ENCODE measurements at places on chromosomes 2 and 18.

- DNase-seq: no peak
Observed at GRCh38 chr2:172869861-172870260, 134.2 kb downstream of the RAPGEF4 start.

GRCh38 chr2:88090446-88091283 is 23.0 kb downstream of the SMYD1 start:
- DNase-seq: no peak

DNA sequence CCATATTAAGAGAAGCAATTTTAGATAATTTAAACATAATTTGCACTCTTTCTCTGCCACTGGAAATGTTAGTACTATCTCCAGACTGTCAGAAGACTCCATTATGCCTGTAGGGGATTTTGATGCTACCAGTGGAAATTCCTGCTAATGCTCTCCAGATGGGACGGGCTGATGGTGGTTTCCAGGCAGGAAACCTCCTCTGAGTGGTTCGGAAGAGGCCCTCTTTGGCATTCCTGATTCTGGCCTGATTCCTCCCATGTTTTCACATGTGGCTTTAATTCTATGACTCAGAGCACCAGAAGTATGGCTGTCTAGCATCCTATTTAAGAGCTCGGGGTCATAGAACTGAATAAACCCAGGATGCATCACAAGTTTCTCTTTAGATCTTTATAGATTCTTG is 70.9 kb upstream of the ST6GAL2 start:
- DNase-seq: no peak

DNA sequence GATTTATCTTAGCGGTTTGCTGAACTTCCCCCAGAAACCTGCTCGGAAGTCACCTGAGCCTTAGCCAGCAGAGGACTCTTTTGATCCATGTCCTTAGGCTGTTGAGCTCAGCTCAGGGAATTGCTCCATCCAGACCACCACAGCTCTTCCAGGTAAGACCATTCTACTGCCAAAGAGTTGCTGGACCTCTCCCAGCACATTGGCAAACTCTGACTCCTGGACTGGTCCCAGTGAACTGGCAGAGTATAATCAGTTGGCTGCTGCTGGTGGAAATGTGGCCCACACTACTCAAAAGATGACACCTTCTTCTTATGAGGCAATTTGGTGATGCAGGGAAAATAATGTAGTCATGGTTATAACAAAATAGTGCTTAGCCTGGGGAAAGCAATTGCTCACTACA is 308.8 kb upstream of the FIGN start:
- no peak for DNase-seq

DNA sequence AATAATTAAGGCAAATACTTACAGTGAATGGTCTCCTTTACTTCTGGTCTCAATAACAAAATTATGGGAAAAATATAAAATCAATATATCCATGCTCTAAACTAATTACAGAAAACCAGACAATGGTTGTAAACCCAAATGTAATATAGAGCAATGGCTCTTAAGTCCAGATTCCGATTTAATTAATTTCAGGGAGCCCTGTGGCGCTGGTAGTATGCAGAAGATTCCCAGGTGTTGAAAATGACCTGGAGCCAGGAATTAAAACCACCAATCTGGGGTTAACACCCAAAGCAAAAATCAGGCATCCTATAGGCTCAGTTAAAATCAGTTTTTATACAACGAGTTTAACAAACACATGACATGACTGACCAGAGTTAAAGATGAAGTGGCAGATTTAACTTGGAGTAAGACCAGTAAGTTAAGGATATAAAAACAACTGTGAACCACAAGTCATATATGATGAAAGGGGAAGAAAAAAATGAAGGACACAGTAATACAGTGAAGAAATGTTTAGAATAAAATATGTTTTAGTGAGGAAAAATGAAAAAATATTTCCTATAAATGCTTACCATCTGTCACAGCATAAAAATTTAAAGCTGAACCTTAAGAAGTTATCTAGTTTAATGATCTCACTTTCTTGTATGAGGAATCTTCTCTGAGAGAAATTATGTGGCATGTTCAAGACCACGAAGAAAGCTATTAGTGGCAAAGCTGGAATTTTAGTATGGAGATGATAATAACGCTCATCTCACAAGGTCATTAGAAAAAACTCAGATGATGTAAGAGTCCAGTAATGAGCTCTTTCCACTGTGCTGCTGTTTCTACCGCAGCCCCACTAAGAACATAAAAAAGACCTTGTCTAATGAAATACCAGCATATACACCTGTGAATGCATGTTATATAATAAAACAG is 45.8 kb upstream of the FLACC1 start:
- DNase-seq: no peak
